ENCODE measurements at places on chromosomes 13 and 19.
A peak's percentile ranks its signal among the peaks of the same experiment; 100 is the strongest.

DNA sequence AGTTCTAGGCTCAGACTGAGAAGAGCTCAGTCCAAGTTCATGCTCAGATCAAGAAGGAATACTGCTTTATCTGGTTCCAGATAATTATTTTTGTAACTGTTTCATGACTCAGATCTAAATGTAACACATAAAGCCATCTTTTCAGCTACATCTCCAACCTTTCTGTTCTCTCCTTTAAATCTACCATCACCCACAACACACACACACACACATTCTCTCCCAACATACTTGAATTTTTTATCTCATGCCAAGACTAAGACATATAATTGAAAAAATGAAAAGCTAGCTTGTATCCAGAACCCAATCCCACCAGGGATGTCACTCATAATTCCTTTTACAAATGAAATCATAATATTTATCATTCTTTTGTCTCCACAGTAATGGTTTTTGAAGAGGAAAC is 7.6 kb downstream of the KATNAL1 start:
- DNase-seq = peak; percentile 35

DNA sequence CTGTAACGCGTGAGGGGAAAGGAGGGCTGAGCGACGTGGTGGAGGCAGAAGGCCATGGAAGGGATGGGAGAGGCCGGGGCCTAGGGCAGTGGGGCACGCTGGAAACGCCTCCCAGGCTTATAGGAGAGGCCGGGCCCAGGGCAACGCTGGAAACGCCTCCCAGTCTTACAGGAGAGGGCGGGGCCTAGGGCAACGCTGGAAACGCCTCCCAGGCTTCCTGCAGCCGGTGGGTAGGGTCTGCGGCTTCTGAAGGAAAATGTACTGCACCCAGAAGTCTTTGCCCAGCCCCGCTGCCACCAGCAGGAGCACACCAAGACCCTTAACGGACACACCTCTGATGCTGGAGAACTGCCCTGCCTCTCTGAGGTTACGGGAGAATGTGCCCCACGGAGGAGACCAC is 9.1 kb downstream of the CACTIN start:
- DNase-seq = no peak

GRCh38 chr19:15885167-15885566 is 12.7 kb downstream of the CYP4F2 start:
- no peak for DNase-seq

GRCh38 chr13:107516517-107516916 is 698.8 kb downstream of the LIG4 start:
- peak; percentile 6 for DNase-seq

- peak; percentile 84 for DNase-seq
Observed at GRCh38 chr13:30107521-30108136, 199.7 kb downstream of the KATNAL1 start.

GRCh38 chr19:10269333-10270179 is 1.4 kb upstream of the ICAM1 start:
- peak; percentile 65 for DNase-seq

DNA sequence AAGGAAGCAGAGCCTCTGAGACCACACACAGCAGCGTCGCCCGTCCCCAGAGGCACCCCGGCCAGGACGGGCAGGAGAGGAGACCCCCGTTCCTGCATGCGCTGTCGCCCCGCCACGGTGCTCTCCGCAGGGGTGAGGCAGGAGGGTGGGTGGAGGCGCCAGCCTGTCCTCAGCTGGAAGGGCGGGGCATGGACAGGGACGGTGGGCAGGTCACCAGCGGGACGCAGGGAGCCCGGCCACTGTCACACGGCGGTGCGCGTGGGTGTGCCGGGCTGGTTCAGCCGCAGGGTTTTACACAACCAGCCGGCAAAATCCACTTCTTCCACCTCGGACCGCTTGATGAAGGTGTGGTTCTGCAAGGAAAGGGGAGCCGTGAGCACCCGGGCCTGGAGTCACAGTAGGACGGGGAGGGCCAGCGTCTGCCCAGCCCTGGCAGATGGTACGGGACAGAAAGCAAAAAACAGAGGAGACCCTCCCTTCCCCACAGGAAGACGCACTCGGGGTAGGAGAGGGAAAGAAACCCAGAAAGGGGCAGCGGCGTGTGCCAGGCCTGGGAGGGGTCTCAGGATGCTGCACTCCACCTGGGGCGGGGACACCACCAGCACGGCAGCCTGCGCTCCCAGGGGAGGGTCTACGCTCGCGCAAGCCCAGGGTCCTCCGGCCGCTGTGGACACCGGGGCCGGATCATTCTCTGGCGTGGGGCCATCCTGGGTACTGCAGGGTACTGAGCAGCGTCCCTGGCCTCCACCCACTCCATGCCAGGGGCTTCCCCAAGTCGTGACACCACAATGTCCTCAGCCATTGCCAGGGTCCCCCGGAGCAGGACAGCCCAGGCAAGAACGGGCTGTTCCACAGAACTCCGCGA is 23.9 kb upstream of the ZBTB7A start:
- DNase-seq = no peak

DNA sequence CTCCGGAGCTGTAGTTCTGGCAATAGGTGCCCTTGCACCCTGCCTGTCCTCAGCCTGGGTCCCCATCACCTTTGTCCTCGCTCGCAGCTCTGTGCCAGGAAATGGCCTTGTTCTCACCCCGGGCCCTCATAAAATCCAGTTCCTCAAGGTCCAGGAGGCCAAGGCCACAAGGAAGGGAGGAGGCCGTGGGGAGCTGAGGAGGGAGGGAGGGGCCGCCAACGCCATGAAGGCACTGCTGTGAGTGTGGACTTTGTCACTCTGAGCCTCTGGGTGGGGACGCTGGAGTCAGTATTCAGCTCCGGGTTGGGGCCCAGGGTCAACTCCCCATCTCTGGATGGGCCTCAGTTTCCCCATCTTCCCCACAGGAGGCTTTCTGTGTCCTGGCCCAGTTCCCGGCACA is 9.2 kb upstream of the GNA11 start:
- no peak for DNase-seq

DNA sequence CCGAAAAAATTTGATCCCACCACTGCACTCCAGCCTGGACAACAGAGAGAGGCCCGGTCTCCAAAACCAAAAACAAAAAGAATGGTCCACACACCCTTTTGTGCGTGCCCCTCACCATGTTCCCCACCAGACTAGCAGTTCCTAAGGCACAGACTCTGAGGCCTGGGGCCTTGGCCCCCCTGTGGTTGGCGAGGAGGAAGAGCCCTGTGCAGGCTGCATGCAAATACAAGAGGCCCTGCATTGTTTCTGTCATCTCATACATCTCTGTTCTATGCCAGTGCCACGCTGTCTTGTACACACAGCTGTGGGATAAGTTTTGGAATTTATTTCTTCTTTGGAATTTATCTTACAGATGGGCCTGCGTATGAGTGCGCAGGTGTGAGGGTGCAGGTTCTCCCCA is 4.7 kb upstream of the YJEFN3 start:
- no peak for DNase-seq

Data from IMR-90 (cell line).